ENCODE measurements at places on chromosomes 13 and 19. TPM values are rescaled to one million over a fixed set of nuclear protein-coding genes. Genes with fewer than 3 reads are reported as not detected.

- H3K36me3 ChIP-seq: no peaks in the 10 kb centered on the region
- no peak overlapping the region for H3K27ac ChIP-seq
- no peaks in the 10 kb centered on the region for H3K27me3 ChIP-seq
- no peaks in the 10 kb centered on the region for H3K4me1 ChIP-seq
Measured at GRCh38 chr19:45010306-45010705, 9.0 kb downstream of the RELB start.

Gene DHRS12
- total RNA-seq: 11.9 TPM

DNA sequence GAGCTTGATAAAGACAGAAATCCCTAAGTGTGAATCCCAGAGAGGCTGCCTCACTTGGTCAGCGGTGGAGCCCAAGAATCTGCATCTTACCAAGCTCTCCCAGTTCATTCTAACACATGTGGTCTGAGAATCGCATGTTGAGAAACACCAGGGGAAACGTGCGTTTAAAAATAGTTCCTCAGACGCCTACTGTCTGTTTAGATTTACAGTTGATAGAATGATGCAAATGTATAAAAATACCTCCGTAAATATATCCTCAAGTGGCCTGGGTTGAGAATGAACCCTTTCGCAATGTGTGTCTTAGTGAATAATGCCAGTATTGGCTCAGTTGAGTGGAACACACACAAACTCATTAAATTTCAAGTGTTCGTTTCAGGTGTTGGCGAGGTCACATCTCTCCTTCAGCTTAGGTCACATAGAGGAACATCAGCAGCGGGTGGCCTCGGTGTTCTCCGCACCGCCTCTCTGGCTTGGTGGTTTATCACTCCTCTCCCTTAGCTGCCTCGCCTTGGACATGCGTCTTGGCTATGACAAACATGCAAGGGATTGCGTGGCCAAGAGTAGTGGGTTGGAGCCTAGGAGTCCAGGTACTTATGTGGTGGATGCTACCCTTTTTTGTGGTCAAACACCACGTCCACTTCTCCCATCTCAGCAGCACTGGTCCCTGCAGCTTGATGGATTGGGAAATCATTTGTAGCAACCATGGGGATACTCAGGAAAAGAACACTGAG, 117.6 kb upstream of the SPATA13 start:
- no peak overlapping the region for H3K4me3 ChIP-seq
- H3K27ac ChIP-seq: no peak overlapping the region
- no peaks in the 10 kb centered on the region for H3K27me3 ChIP-seq
- DNase-seq: no peak

- H3K27me3 ChIP-seq: no peaks in the 10 kb centered on the region
- H3K4me3 ChIP-seq: no peak overlapping the region
- peaks cover 49% of the 10 kb centered on the region for H3K36me3 ChIP-seq
- DNase-seq: no peak
- H3K27ac ChIP-seq: no peak overlapping the region
Measured at GRCh38 chr19:21158523-21159135, 16.8 kb downstream of the ZNF431 start.

DNA sequence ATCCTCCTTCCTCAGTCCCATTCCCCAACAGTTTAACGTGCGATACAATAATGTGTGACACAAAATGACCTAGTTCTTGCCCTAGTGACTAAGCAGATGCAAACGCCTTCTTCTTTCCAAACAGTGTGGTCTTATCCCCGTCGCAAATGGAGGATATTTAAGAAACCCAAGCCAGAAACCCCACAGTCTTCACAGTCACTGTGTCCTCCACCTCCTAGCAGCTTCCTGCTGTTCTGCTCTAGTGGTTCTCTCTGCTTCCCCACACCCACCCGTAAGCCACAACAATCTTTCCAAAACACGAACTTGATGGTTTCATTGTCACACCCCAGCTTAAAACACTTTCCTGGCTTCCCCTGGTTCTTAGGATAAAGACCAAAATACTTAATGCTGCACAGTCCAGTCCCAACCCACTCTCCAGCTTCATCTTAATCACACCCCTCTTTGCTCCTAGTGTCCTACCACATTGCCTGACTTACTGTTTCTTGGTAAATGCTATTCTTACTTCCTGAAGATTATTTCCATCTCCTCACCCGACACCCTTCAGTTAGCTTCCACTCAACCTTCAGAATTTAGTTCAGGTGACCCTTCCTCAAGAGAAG, 32.3 kb downstream of the ITM2B start:
- H3K27me3 ChIP-seq: no peaks in the 10 kb centered on the region
- H3K4me3 ChIP-seq: no peak overlapping the region
- H3K27ac ChIP-seq: no peak overlapping the region
- H3K4me1 ChIP-seq: no peaks in the 10 kb centered on the region
- peaks cover 14% of the 10 kb centered on the region for H3K36me3 ChIP-seq

DNA sequence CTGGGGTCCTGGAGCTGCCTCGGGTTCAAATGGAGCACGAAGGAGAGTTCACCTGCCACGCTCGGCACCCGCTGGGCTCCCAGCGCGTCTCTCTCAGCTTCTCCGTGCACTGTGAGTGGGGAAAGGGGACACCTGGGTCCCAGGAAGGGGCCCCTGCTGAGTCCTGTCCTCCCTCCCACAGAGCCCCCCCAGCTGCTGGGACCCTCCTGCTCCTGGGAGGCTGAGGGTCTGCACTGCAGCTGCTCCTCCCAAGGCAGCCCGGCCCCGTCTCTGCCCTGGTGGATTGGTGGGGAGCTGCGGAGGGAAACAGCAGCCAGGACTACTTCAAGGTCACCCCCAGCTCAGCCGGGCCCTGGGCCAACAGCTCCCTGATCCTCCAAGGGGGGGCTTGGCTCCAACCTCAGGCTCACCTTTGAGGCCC, 11.0 kb upstream of the SIGLEC11 start:
- peaks cover 34% of the 10 kb centered on the region for H3K27me3 ChIP-seq
- H3K36me3 ChIP-seq: no peaks in the 10 kb centered on the region
- no peak overlapping the region for H3K27ac ChIP-seq
- H3K4me1 ChIP-seq: no peaks in the 10 kb centered on the region

- no peaks in the 10 kb centered on the region for H3K27me3 ChIP-seq
- H3K36me3 ChIP-seq: no peaks in the 10 kb centered on the region
- peaks cover 28% of the 10 kb centered on the region for H3K4me1 ChIP-seq
- peak overlapping the region; percentile 77 for H3K27ac ChIP-seq
- no peak for DNase-seq
Measured at GRCh38 chr13:43389573-43389972, 366.2 kb downstream of the DNAJC15 start.

Gene CFAP97D2
- total RNA-seq: not detected

Gene FGF14
- total RNA-seq: not detected

- no peak overlapping the region for H3K27ac ChIP-seq
- H3K4me3 ChIP-seq: no peak overlapping the region
- no peaks in the 10 kb centered on the region for H3K36me3 ChIP-seq
- H3K4me1 ChIP-seq: peaks cover 40% of the 10 kb centered on the region
- no peaks in the 10 kb centered on the region for H3K27me3 ChIP-seq
Measured at GRCh38 chr13:73173279-73173811, 114.5 kb downstream of the KLF5 start.

- H3K36me3 ChIP-seq: no peaks in the 10 kb centered on the region
- peaks cover 15% of the 10 kb centered on the region for H3K27me3 ChIP-seq
- no peak overlapping the region for H3K4me3 ChIP-seq
- H3K27ac ChIP-seq: no peak overlapping the region
- no peaks in the 10 kb centered on the region for H3K4me1 ChIP-seq
Measured at GRCh38 chr19:30857388-30857787, 485.2 kb downstream of the ZNF536 start.

Gene LGALS14
- total RNA-seq: not detected

GRCh38 chr13:64697226-64697625, 2532.9 kb downstream of the PCDH9 start:
- no peak for DNase-seq
- no peaks in the 10 kb centered on the region for H3K36me3 ChIP-seq
- H3K27me3 ChIP-seq: no peaks in the 10 kb centered on the region
- H3K27ac ChIP-seq: no peak overlapping the region
- no peaks in the 10 kb centered on the region for H3K4me1 ChIP-seq

Gene NANOS3
- total RNA-seq: 2.1 TPM

Gene CDX2
- total RNA-seq: not detected

DNA sequence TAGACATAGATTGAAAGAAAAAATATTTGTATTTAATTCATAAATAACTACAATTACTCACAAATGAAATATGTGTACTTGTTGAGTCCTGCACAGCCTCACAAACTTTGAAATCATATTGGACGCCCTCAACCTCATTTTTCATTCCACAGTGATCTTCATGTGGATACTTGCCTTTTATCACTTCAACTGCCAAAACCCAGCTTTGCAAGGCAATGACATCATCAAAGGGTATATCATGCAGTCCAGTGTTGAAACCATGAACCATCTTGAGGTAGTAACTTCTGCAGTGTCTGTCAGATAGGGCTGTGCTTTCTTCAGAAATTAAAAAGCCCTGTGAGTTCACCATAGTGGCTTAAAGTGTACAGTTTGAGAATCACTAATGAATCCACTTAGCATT, 82.2 kb downstream of the HS6ST3 start:
- no peaks in the 10 kb centered on the region for H3K36me3 ChIP-seq
- DNase-seq: no peak
- H3K27ac ChIP-seq: no peak overlapping the region
- peaks cover 4% of the 10 kb centered on the region for H3K27me3 ChIP-seq
- no peak overlapping the region for H3K4me3 ChIP-seq
- no peaks in the 10 kb centered on the region for H3K4me1 ChIP-seq

DNA sequence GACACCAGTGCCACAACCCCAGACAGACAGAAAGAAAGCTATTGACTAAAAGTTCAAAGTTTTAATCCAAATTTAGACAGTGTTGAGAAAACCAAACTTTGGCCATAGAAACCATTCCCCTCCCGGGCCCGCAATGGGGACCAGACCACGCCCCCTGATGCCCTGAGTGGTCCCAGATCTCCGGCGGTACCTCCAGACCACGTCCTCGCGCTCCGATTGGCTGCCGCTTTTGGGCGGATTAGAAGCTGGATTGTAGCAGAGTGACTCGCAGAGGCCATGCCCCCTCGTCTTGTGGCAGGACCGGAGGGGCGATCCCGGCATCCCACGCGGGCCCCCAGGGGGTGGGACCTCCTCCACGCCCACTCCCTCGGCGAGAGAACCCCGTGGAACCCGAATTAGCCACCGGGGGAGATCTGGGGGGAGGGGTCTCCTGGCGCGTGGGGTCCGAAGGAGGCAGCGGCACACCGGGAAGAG, 797 bp upstream of the HSD17B14 start:
- peak; percentile 77 for DNase-seq
- H3K27ac ChIP-seq: no peak overlapping the region
- H3K27me3 ChIP-seq: no peaks in the 10 kb centered on the region
- peak overlapping the region; percentile 67 for H3K4me3 ChIP-seq

Gene RABAC1
- total RNA-seq: 110 TPM

GRCh38 chr13:27704681-27705080, 83.0 kb downstream of the POLR1D start:
- no peak for DNase-seq
- no peaks in the 10 kb centered on the region for H3K4me1 ChIP-seq
- peak overlapping the region; percentile 22 for H3K4me3 ChIP-seq
- H3K36me3 ChIP-seq: no peaks in the 10 kb centered on the region
- 0 out of 2 replicates have a peak, but pooled peaks cover 3% of the 10 kb centered on the region for H3K27me3 ChIP-seq

Gene ZNF93
- total RNA-seq: 4.1 TPM

DNA sequence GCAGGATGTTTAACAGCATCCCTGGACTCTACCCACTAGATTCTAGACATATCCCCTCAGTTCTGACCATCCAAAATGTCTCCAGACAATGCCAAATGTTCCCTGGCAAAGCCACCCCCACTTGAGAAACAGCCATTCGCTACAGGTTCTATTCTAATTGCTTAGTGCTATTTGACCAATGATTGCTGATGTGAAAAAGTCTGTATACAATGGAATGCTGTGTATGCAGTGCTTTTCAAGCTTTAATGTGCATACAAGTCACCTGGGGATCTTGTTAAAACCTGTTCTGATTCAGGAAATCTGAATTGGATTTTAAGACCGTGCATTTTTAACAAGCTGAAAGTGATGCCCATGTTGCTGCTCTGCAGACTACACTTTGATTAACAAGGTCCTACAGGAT, 331.8 kb upstream of the KLF12 start:
- no peak overlapping the region for H3K27ac ChIP-seq
- H3K27me3 ChIP-seq: no peaks in the 10 kb centered on the region
- no peak for DNase-seq

Gene NR1H2
- total RNA-seq: 77.5 TPM

- H3K36me3 ChIP-seq: peaks cover 4% of the 10 kb centered on the region
- no peaks in the 10 kb centered on the region for H3K27me3 ChIP-seq
- H3K4me3 ChIP-seq: no peak overlapping the region
- H3K4me1 ChIP-seq: peaks cover 19% of the 10 kb centered on the region
Measured at GRCh38 chr19:46718934-46719622, 2.2 kb upstream of the PRKD2 start.

GRCh38 chr13:35995136-35995535, 136.0 kb downstream of the DCLK1 start:
- DNase-seq: no peak
- no peaks in the 10 kb centered on the region for H3K27me3 ChIP-seq
- H3K36me3 ChIP-seq: no peaks in the 10 kb centered on the region
- H3K27ac ChIP-seq: no peak overlapping the region

Gene TUBA3C
- total RNA-seq: not detected

- H3K27me3 ChIP-seq: peaks cover 49% of the 10 kb centered on the region
- H3K36me3 ChIP-seq: no peaks in the 10 kb centered on the region
- H3K4me1 ChIP-seq: no peaks in the 10 kb centered on the region
- no peak for DNase-seq
Measured at GRCh38 chr19:14603990-14604387, 21.1 kb downstream of the CLEC17A start.

- peak overlapping the region; percentile 63 for H3K27ac ChIP-seq
- no peaks in the 10 kb centered on the region for H3K27me3 ChIP-seq
- peaks cover 18% of the 10 kb centered on the region for H3K36me3 ChIP-seq
- DNase-seq: no peak
- H3K4me3 ChIP-seq: no peak overlapping the region
Measured at GRCh38 chr13:77143431-77143830, 116.5 kb upstream of the FBXL3 start.

- DNase-seq: no peak
- H3K27me3 ChIP-seq: no peaks in the 10 kb centered on the region
- no peaks in the 10 kb centered on the region for H3K4me1 ChIP-seq
- no peak overlapping the region for H3K27ac ChIP-seq
- H3K36me3 ChIP-seq: no peaks in the 10 kb centered on the region
Measured at GRCh38 chr13:37481885-37482227, 116.7 kb downstream of the POSTN start.

DNA sequence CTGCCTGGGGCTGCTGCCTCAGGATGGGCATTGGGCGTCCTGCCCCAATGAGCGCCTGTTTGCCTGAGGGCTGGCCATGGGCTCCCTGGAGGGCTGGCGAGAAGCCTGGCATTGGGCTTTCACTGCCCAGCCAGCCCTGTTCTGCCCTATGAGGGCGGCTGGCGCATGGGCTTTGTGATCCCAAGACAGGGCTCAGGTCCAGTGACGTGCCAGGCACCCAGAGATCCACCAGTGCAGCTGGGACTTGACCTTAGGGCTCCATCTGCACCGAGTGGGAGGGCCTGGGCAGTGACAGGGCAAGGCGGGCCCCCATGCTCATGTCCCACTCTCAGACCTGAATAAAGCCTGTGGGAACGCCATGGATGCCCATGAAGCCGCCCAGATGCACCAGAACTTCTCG, 34.3 kb downstream of the MAU2 start:
- DNase-seq: no peak
- peaks cover 19% of the 10 kb centered on the region for H3K36me3 ChIP-seq
- no peaks in the 10 kb centered on the region for H3K4me1 ChIP-seq
- H3K4me3 ChIP-seq: no peak overlapping the region
- no peak overlapping the region for H3K27ac ChIP-seq
